NCI-H187 (cell line): ENCODE measurements at places on chromosomes 7 and 10.

DNA sequence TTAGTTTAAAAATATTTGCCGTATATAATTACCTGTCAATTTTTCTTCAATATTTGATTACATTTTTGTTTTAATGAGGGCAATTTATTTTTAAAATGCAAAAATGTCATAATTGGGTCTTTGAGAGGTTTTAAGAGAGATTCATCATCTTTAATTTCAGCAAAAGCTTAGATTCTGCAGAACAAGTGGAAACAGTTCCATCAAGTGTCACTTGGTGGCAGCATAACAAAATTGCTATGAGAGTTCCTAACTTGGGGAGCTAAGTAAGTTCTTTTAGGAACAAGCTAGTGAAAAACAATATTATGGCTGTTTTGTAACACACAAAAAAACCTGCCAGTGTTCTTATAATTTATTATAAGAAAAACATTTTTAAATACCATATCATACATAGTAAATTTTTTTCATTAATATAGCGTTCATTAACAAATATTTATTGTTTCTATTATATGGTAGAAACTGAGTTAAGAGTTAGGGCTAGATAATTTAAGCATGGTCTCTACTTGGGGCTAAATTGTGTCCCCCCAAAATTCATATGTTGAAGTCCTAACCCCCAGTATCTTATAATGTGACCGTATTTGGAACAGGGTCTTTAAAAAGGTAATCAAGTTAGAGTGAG lies 155.2 kb downstream of the MAGI2 start:
- DNase-seq = peak; percentile 21

- no peak for DNase-seq
These were observed 22.9 kb downstream of the SVIL start for GRCh38 chr10:29611781-29612381.

- no peak for DNase-seq
These were observed 42.9 kb upstream of the LRRC18 start for GRCh38 chr10:48982584-48982983.

- DNase-seq = no peak
These were observed 30.2 kb upstream of the PDE1C start for GRCh38 chr7:32100407-32100907.

- no peak for DNase-seq
These were observed 113.2 kb upstream of the INHBA start for GRCh38 chr7:41816111-41816510.

DNA sequence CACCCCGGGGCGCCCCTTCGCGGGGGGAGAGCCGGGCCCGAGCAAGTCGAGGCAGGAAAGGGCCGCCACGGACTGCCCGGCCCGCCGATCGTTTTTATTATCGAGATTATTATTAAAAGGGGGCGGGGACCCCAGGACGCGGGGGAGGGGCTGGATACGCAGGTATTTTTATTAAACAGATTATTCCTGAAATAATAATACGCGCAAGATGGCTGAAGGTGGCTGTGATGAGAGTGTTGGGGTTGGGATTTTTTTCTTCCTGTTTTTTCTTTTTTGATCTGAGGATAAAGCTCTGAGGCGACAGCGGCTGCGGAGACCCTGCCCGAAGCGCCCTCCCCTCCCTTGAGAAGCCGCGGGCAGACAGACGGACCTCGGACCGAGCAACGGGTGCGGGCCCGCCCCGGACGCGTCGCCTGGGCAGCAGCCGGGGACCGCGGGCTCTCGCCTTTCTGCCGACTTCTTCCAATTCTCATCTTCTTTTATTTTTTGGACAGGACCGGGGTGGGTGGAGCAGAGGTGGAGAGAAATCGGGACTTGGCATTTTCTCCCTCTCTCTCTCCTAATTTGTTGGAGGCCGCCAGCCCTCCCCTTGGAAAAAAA lies 1.4 kb upstream of the TRIM8 start:
- no peak for DNase-seq

- no peak for DNase-seq
These were observed 150.6 kb upstream of the TMEM72 start for GRCh38 chr10:44760513-44760912.

DNA sequence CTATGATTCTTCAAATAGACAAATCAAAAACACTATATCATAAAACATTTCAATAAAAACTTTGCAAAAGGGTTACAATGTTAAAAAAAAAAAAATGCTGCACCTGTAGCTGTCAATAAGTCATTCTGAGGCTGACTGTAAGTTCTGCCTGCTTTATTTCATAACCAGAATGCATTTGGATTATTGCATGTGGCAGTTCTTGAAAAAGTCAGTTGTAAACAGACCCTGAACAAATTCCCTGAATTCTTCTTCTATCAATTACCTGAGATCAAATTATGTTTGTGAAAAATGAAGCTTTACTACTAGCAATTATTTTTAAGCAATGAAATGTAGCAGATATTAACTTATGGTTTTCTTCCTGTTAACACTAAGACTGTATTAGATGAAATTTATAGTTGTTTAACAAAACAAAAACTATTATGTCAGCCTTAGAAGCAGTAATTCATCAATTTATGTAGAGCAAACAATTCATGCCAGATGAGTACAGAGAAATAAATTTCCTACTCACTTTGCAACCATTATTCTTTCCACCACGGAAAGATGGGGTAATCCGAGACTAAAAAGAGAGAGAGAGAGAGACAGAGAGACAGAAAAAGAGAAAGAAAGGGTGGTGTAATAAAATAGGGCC lies 107.8 kb downstream of the SFMBT2 start:
- no peak for DNase-seq

GRCh38 chr7:155282671-155283070 lies 15.0 kb upstream of the INSIG1 start:
- no peak for DNase-seq

DNA sequence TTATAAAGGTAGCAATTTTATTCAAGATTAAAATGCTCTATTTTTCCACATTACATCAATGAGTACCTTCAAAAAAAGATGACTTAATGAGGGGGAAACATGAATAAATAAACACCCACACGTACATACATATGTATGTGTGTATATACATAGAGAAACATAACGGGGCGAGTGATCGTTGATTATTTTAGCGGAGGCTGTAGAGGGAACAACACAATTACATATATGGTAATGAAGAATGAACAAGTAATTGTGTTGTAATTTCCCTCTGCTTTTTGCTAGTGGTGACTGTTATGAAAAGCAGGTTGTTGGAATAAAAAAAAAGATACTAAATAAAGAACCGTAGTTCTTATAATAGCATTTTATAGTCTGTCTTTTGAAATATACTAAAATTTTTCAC lies 63.2 kb downstream of the CACNB2 start:
- no peak for DNase-seq

GRCh38 chr7:72481934-72482333 lies 69.8 kb upstream of the CALN1 start:
- no peak for DNase-seq

- no peak for DNase-seq
These were observed 500.1 kb downstream of the ETV1 start for GRCh38 chr7:13489386-13489785.

DNA sequence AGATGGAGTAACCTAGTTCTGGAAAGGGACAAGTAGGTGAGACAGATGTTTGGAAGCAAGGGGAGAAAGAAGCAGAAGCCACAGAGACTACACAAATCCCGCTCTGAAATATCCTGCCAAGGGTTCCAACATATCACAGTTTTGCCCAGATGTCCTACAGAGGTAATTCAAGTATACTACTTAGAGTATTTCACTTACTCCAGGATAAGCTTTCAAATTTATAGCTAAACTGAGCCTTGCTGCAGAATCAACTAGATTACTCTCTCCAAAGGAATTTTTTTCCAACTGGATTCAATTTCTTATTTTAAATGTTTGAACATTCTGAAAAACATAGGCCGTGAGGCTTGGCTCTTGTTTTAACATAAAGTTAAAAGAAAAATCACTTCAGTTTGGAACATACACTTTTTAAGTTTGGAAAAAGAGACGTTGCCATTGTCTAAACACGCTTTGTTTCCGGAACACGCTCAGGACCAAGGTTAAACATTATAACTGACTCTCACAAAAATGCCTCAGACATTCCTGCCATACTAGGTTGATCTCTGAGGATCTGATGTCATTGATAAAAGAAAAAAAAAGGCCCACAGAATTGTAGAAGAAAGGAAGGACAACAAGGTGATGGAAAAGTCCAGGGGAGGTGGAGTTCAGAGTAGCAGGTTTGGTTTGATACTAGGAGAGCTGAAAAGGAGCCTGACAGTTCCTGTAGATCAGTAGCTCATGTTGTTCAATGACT lies 74.8 kb downstream of the FAM185A start:
- DNase-seq = no peak

DNA sequence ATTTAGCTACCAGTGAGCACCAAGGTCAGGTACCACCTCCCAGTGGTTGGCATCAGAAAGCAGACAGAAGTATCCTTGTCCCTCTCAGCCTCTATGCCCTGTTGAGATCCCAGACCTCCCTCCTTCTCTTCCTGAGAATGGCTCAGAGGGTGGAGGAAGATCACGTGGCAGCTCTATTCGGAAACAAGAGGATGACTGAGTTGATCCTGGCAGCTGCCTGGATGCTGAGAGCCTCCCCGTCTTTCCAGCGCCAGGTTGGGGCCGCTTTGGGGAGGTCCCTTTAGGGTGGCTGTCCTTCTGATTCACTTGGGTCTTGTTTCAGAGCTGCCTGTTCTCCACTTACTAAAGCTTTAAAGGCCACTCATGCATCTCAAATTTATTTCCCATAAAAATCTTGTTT lies 36.9 kb upstream of the NPFFR1 start:
- peak; percentile 31 for DNase-seq

DNA sequence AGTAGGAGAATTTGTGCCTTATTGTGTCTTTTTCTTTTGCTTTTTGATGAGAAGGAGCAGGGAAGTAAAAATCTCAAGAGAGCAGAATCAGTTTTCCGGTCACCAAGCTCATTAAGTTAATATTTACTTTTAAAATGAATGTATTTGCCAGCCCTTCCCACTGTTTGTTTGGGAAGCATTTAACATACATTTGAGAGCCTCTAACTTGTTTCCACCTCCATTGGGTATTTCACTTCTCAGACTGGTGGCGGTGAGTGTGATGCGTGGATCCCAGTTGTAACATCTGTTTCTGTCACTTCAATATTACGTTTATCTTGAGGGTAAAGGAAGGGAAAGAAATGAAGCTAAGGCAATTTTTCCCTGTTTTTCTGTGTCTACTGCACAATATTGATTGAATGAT lies 22.8 kb downstream of the CDK14 start:
- DNase-seq = no peak

DNA sequence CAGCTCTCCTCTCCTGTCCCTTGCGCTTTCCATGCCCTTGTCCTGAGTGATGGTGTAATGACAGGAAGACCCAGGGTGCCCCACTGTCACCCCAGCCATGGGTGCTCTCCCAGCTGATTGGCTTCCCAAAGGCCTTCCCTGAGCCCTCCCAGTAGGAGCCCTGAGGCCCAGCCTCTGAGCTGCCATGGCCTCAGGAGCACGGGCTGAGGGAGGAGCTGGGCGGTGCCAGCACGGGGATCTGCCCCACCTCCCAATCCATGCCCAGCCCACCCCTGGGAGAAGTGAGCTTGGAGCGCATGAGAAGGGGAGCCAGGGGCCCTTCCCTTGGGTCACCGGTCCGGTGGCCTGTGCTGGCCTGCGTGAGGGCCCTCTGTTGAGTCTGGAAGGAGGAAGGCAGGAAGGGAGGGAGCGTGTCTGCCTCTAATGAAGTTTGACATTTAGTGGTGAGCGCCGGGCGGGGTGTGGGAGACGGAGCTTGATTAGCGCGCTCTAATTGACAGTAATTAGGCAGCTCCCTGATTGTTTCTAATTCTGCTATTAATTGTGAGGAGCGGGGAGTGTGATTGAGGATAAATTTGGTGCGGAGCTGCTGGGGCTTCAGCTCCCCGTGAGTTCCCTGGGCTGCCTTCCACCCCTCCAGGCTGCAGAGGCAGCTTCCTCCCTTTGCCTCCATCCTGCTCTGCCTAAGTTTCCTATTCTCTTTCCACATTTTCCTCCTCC lies 28.3 kb downstream of the GBX1 start:
- no peak for DNase-seq

GRCh38 chr10:120555842-120556532 lies 99.0 kb downstream of the PLPP4 start:
- DNase-seq = no peak

DNA sequence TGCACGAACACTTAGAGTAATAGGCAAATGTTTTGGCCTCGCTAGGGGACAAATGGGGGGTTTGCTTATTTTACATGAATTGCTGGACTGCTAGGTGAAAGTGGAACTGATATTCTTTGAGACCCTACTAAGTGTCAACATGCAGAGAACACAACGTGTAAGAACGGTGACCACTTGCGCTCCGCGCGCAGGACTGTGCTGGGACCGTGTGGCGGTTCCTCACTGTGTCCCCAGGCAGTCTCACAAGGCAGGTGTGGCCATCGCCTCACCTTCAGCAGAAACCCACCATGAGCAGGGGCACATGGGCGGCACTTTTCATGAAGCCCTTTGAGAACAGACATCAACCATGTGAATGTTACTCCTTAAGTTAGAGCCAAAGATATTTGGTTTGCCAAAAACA lies 27.2 kb downstream of the PTPRN2 start:
- no peak for DNase-seq

DNA sequence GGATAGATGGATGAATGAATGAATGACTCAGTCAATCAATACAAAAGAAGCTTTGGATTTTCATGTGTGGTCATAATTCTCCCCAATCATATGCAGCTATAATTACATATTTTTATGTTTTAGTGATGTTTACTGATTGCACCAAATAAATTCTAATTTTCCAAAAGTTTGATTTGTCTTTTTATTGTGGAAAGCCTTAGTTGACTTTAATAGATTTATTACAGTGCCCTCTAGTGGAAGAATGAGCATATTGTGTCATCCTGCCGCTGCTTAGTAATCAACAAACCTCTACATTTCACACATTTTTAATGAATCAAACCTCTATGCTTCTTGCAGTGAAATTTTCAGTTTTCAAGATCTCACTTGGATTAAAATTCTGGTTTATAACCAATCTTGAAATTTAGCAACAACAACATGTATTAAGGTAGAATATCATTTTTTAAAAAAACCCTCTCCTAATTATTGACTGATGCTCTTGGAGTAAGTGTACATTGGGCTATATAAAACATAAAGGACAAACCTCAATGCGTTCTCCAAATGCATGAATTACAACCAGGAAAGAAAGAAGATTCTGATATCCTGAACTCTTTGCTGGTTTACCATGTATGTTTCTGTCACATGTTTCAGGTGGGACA lies 55.6 kb upstream of the PNLIP start:
- no peak for DNase-seq

DNA sequence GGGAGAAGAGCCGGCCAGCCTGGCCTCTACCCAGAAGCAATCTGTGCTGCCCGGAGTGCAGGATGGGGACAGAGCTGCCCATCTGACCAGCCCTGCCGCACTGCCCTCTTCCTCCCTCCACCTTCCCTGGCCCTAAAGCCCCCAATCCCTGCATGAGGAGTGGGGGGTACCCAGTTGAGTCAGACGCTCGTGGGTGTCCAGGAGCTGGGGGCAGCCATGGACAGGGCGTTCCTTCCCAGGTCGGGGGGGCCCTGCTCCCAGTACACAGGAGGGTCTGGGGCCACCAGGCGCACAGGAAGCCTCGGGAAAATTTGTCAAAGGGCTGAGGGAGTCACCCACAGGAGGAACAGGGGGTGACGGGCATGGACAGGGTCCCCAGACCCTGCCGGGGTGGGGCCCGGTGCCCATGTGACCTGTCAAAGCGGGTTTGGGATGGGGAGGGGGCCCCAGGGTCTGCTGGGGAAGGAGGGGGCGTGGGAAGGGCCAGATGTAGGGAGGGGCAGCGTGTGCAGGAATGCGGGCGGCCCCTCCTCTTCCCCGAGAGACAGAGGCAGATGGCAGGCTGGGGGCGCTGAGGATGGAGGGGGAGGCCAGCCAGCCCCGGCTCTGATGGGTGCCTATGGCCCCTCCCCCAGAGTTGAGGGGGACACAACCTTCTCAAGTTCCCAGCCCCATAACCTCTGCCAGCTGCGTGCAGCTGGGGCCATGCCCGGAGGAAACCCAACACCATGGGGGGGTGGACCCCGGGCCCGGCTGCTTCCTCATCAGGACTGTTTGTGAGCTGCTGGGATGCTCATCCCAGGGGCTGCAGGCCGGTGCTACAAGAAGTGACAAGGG lies 21.5 kb upstream of the GRIFIN start:
- no peak for DNase-seq
